ENCODE measurements at places on chromosomes 16 and 17. TPM values are rescaled to one million over a fixed set of nuclear protein-coding genes. Genes with fewer than 3 reads are reported as not detected.
A peak's percentile ranks its signal among the peaks of the same experiment; 100 is the strongest.

DNA sequence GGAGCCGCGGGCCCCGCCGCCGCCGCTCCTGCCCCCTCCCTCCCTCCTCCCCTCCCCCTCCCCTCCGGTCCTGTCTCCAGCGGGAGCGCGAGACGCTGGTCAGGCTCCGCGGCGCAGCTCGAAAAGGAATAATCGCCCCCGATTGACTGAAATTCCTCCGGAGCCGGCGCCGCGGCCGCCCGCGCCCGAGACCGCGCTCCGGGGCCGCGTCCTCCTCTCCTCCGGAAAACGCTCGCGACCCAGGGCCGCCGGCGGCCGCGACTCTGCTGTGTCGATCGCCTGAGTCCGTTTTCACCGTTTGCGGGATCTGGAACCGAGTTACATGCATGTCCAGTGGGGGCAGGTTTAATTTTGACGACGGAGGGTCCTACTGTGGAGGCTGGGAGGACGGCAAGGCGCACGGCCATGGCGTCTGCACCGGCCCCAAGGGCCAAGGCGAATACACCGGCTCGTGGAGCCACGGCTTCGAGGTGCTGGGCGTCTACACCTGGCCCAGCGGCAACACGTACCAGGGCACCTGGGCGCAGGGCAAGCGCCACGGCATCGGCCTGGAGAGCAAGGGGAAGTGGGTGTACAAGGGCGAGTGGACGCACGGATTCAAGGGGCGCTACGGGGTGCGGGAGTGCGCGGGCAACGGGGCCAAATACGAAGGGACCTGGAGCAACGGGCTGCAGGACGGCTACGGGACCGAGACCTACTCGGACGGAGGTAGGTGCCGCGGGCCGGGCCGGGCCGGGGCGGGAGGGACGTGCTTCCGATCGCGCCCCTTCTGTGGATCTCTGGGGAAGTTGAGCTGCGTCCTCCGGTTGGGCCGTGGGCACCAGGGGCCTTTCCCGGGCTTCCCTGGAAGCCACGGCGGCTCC, 744 bp downstream of the JPH3 start:
- peak; percentile 85 for DNase-seq

GRCh38 chr16:8899709-8900317, 17.7 kb downstream of the LITAFD start:
- DNase-seq = no peak

GRCh38 chr17:32104158-32104557, 38.1 kb upstream of the RHOT1 start:
- no peak for DNase-seq

- DNase-seq = no peak
These were observed 373.2 kb downstream of the NPIPA8 start for GRCh38 chr16:17963185-17963836.

- peak; percentile 48 for DNase-seq
These were observed 3.8 kb upstream of the ATP2A3 start for GRCh38 chr17:3968015-3968414.

DNA sequence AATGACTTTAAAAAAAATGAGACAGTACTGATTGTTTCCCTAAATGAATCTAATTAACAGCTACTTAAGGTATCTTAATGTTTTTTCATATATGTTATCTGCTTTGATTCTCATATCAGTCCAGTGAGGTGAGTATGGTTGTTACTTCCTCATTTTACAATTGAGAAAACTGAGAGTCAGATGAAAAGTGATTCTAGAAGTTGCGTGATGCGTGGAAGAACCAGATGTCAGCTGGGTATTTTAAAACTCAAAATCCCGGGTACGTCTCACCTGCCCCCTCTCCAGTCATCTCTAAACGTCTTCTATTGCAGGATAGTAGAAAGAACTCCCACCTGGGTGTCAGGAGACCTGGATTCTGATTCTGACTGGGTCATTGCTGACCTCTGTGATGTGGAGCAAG, 89.2 kb downstream of the MAP2K6 start:
- DNase-seq = no peak

SP6 gene
- under 0.01 TPM for total RNA-seq

Measured in osteoblast (primary cell).